Dorsolateral prefrontal cortex (tissue), 122 donors: ENCODE measurements at places on chromosomes 3 and 15.

DNA sequence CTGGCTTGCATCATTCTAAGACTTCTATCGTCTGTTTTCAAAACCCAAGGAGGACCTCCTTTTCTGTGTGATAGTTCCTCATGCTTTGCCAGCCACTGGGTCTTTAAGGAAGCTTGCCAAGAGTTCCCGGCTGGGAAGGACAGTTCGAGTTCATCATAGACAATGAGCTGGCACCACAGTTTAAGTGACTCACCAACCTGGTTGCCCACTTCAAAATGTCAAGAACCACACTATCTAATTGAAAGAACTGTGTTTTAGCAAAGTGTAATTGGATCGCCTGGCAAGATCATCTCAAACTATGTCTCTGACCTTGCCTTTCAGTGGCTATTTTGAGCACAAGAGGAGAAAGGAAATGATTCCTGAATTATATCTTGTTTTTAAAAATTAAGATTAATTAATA is 27.9 kb downstream of the SOX2 start:
- DNase-seq: no peak

DNA sequence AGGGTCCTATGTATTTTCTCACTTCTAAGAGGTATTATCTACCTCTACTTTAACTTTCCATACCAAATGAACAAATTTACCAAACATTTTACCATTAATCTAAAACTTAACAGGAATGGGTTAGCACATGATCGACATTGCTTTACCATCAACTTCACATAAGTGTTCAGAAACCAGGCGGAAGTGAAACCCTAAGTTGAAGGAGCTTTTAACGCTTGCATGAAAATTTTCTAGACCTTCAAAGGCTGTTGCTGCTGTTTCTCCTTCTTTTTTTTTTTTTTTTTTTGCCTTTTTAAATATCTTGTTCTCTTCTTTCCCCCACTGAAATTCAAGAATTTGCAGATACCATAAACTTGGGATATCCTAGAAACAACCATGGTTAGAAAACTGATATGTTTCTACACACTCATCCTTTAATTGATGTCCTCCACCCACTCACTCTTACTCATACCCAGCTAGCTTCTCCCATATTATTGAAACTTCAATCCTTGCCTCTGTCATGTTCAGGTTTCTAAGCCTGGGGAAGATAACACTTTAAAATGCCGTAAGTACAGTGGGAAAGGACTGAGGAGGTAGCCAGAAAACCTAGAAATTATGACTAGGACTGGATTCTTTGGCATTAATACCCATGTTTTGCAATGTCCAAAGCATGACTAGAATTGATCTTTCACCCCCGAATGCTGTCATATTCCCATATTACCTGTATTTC is 24.7 kb downstream of the MYO5A start:
- no peak for DNase-seq

GRCh38 chr3:133589503-133589902 is 16.0 kb downstream of the CDV3 start:
- DNase-seq: no peak

DNA sequence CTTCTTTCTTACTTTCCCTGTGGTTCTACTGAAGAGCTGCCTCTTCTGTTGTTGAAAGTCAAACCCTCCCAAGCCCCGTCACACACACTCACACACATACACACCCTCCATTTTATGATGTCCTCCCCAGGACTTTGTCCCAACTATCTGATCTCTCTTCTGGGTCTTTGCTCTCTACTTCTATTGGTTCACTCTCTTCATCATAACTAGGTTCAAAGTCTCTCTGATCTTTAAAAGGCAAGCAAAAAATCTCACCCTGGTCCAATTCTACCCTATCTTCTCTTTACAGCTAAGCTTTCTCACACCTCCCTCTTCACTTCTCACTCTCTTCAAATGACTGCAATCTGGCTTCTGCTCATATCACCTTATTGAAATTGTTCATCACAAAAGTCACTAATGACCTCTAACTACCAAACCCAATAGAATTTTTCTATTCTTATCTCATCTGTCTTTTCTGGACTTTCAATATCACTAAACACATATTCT is 34.8 kb downstream of the LRRFIP2 start:
- no peak for DNase-seq

DNA sequence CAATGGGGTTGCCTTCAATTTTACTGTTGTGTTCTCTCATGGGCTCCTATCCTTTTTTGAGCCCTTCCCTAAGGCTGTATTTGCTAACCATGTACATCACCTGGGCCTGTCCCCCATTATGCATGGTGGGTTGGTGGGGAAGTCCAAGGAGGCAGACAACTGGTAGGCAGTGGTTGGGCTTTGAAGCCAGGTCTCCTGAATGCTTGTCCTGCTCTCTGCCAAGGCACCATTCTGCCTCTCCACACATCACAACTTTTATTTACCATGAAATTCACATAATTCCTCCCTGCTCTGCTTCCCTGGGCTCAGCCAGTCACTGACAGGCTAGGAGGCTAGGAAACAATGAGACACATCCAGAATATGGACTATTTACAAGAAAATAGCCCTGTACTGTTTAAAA is 41.0 kb upstream of the COPB2 start:
- no peak for DNase-seq

DNA sequence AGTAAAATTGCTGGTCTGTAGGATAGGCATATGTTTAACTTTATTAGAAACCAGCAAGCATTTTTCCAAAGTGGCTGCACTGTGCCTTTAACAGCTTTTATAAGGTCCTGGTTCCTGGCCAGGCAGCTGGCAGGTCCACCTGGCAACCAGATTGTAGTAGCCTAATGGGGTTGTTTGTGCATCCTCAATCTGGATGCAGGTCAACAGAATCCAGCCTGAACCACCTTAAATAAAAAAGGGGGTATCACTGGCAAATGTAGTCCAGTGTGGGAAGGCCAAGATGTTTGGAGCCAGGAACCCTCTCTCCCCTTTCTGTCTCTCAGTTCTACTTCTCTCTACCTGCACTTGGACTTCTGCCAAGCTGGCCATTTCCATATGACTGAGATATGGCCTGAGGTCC is 200.3 kb downstream of the ZNF621 start:
- no peak for DNase-seq

DNA sequence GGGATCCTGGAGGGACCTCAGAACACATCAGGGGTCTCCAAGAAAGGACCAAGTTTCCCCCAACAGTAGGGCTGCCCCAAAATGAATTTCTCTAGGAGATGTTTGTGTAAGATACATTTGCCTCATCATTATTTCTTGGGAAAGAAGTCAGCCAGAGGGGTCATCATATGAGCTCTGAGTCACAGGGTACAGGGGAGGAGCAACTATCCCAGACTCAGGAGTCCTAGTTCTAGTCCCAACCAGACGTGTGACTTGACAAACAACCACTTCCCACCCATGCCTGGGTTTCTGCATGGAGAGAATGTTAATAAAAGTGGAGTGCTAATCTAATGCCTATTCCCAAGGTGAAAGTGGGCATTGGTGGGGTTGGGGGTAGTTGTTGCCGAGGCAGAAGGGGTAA is 144.1 kb downstream of the ALDH1A2 start:
- DNase-seq: no peak

DNA sequence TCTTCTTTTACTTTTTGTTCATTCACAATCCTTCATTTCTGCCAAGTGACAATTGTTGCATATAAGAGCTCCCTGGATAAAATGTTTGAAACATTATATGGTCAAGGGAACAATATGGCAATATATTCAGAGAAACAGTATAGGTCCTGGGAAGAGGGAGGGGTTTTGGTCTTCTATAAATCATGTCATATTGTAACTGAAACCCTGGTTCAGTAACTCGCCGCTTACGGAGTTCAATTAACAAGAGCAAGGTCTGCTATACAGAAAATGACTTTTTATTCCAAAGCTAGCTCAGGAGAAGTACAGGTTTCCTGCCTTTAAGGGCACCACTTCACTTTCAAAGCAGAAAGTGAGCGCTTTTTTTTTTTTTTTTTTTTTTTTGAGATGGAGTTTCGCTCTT is 522.1 kb upstream of the TGFBR2 start:
- DNase-seq: no peak

GRCh38 chr3:196238612-196239560 is 22.6 kb downstream of the SLC51A start:
- DNase-seq: no peak

- DNase-seq: no peak
Measured at GRCh38 chr3:16548721-16549120, 35.2 kb upstream of the RFTN1 start.

GRCh38 chr3:58557491-58557890 is 19.7 kb downstream of the FAM107A start:
- DNase-seq: no peak

GRCh38 chr3:5510300-5510699 is 322.8 kb downstream of the EDEM1 start:
- DNase-seq: no peak

- DNase-seq: peak; percentile 93
Measured at GRCh38 chr15:88450125-88450798, 16.9 kb downstream of the MRPL46 start.
